Effector CD8-positive, alpha-beta T cell (primary cell): ENCODE measurements at places on chromosomes 5 and 9.

DNA sequence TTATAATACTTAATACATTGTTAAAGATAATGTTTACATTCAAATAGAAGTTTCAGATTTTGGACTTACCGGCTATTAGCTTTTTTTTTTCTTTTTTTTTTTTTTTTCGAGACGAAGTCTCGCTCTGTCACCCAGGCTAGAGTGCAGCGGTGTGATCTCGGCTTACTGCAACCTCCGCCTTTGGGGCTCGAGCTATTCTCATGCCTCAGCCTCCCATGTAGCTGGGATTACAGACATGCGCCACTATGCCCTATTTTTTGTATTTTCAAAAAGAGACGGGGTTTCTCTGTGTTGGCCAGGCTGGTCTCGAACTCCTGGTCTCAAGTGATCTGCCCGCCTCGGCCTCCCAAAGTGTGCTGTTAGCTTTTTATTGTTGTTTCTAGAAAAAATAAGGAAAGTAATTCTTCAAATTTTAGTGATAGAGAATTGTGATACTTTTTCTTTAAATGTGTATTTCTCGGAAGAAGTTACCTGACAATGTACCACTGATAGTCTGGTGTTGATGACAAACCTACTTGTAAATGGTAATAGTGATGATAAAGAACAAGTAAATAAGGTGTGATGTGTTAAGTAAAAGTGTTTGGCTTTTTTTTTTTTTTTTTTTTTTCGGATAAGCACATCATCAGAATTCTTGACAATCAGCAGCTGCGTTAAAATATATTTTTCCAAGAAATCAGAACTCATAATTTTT lies 2.7 kb downstream of the CDC42SE2 start:
- DNase-seq = peak; percentile 18

- DNase-seq = no peak
Observed at GRCh38 chr5:153358315-153358976, 132.0 kb upstream of the GRIA1 start.

DNA sequence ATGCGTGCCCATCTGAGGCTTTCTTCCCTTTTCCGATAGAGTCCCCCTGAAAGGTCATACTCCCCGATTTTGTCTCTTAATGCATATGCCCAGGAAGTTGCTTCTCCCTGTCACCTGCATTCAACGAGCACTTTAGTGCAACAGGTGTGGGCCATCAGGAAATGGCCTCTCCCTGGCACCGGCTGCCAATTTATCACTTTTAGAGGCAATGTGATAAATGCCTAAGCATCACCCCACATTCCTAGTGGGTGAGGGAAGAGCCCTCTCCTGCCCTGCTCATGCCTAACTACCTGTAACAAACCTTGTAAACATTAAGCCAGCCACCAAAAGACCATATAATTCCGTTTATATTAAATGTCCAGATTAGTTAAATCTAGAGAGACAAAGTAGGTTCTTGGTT lies 1.1 kb upstream of the SNAPC3 start:
- no peak for DNase-seq

- DNase-seq = no peak
Observed at GRCh38 chr5:16863469-16863946, 72.6 kb downstream of the MYO10 start.

DNA sequence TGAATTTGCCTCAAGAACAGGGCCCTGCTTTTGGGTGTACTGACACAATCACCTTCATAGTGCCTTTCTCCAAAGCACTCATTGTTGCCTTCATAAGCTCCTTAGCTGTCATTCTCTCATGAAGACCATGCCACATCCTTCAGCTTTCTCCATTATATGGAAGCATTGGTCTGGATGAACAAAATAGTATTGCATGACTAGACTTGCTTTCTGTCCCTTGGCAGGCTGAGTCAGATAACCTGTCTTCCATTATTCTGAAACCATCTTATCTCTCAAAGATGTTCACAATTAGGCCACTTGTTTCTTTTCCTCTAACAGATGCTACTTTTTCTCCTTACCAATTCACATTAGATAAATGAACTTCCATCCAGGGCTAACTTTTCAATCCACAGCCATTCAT lies 297.9 kb downstream of the IRX1 start:
- no peak for DNase-seq

- no peak for DNase-seq
Observed at GRCh38 chr9:29220596-29221251, 1647.4 kb upstream of the C9orf72 start.

DNA sequence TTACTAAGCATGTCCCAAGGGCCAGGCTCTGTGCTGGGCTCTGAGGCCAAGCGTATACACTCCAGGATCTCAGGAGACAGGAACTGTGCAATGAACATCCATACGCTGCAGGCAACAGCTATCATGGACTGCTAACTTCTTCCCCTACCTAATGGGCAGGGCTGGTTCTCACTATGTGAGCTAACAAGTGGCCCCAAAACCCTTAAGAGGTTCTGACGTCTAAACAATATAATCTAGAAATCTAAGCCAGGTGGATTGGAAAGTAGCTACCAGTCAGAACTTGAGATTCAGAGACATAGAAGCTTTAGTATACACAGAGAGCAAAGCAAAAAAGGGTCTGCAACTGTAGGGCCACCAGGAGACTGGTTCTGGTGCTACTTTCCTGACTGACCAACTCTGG lies 27.6 kb downstream of the ABCA1 start:
- DNase-seq = no peak

GRCh38 chr5:112333331-112333781 lies 85.7 kb downstream of the EPB41L4A start:
- no peak for DNase-seq

DNA sequence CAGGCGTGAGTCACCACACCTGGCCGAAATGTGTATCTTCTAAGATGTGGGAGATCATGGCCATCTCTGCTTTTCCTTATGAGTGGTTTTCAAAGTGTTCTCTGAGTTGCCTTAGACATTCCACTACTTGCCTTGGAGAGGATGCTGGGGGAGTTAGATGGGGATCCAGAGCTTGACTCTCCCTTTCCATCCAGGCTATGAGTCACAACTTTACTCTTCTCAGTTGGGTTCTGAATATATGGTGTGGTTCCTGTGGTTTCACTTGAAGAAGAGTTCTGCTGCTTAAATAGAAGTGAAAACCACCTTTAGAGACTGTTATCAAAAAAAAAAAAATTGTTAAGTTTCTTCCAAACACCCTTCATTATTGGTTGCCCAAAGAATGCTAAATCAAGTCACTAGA lies 217.6 kb downstream of the ZNF608 start:
- no peak for DNase-seq
